ENCODE measurements at places on chromosomes 4 and X.
A peak's percentile ranks its signal among the peaks of the same experiment; 100 is the strongest.

- no peak overlapping the region for H3K4me3 ChIP-seq
- H3K27ac ChIP-seq = no peak overlapping the region
- no peaks in the 10 kb centered on the region for H3K27me3 ChIP-seq
- H3K4me1 ChIP-seq = no peaks in the 10 kb centered on the region
- H3K36me3 ChIP-seq = peaks cover 5% of the 10 kb centered on the region
These were observed 180.8 kb downstream of the RAPGEF2 start for GRCh38 chr4:159283696-159284095.

DNA sequence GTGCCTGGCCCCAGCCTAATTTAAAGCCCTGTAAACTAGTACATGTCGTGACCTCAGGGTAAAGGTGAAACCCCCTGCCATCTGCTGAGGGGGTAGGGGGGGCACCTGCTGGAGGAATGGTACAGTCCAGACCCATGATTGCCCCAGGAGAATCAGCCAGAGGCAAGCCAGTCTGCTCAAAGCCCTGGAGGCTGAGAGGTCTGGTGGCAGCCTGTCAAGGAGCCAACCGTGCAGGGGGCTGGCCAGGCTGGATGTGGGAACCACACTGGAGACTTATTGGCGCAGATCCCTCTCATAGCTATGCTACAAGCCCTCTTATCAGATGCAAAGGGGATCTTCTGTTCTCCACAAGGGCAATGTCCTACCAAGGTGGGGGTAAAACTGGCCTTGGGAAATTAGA is 31.4 kb upstream of the PJA1 start:
- H3K4me3 ChIP-seq = no peak overlapping the region
- no peaks in the 10 kb centered on the region for H3K36me3 ChIP-seq
- H3K27ac ChIP-seq = no peak overlapping the region
- no peak for DNase-seq

- peaks cover 29% of the 10 kb centered on the region for H3K4me1 ChIP-seq
- H3K4me3 ChIP-seq = peak overlapping the region; percentile 76
- no peak overlapping the region for H3K27ac ChIP-seq
- no peaks in the 10 kb centered on the region for H3K27me3 ChIP-seq
These were observed 1.2 kb downstream of the ATP11C start for GRCh38 chrX:139931646-139932072.

- no peak overlapping the region for H3K4me3 ChIP-seq
- no peak for DNase-seq
- H3K27ac ChIP-seq = no peak overlapping the region
- no peaks in the 10 kb centered on the region for H3K4me1 ChIP-seq
- H3K27me3 ChIP-seq = no peaks in the 10 kb centered on the region
- no peaks in the 10 kb centered on the region for H3K36me3 ChIP-seq
These were observed 363.4 kb downstream of the DMD start for GRCh38 chrX:32847921-32848320.

GRCh38 chr4:103085555-103086196 is 9.1 kb upstream of the SLC9B2 start:
- no peak for DNase-seq
- H3K4me1 ChIP-seq = no peaks in the 10 kb centered on the region
- no peaks in the 10 kb centered on the region for H3K27me3 ChIP-seq

GRCh38 chr4:8266508-8266907 is 3.0 kb upstream of the HTRA3 start:
- H3K4me1 ChIP-seq = peaks cover 1% of the 10 kb centered on the region
- H3K27me3 ChIP-seq = peaks cover 27% of the 10 kb centered on the region
- no peaks in the 10 kb centered on the region for H3K36me3 ChIP-seq
- no peak for DNase-seq
- H3K27ac ChIP-seq = no peak overlapping the region

GRCh38 chrX:10851809-10852208 is 231.4 kb upstream of the MID1 start:
- no peaks in the 10 kb centered on the region for H3K4me1 ChIP-seq
- no peaks in the 10 kb centered on the region for H3K27me3 ChIP-seq
- no peak overlapping the region for H3K27ac ChIP-seq
- no peaks in the 10 kb centered on the region for H3K36me3 ChIP-seq
- DNase-seq = no peak

- no peaks in the 10 kb centered on the region for H3K36me3 ChIP-seq
- peaks cover 2% of the 10 kb centered on the region for H3K27me3 ChIP-seq
- no peak overlapping the region for H3K27ac ChIP-seq
- H3K4me3 ChIP-seq = no peak overlapping the region
- no peaks in the 10 kb centered on the region for H3K4me1 ChIP-seq
- DNase-seq = no peak
These were observed 22.0 kb downstream of the GPM6A start for GRCh38 chr4:175790083-175790482.

DNA sequence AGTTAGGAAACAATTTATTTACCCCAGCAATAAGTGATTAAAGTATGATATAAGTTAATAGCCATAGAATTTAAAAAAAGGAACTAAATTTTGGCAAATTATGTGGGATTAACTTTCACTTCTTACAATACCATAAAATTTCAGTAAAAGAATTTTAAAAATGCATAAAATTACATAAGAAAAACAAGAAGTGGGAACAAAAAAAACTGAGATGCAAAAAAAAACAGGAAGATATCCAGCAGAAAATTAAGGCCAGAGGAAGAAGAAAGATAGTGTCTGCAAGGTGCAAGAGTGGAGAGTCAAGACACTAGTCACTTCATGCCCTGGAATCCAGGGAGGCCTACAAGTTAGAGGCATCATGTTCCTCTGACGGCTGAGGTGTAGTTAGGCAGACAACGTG is 184.2 kb downstream of the GASK1B start:
- H3K27ac ChIP-seq = no peak overlapping the region
- no peaks in the 10 kb centered on the region for H3K36me3 ChIP-seq
- no peaks in the 10 kb centered on the region for H3K4me1 ChIP-seq

- H3K27ac ChIP-seq = no peak overlapping the region
- no peak overlapping the region for H3K4me3 ChIP-seq
- no peaks in the 10 kb centered on the region for H3K27me3 ChIP-seq
- no peaks in the 10 kb centered on the region for H3K36me3 ChIP-seq
- no peaks in the 10 kb centered on the region for H3K4me1 ChIP-seq
These were observed 30.7 kb upstream of the RPS6KA6 start for GRCh38 chrX:84218726-84219125.

DNA sequence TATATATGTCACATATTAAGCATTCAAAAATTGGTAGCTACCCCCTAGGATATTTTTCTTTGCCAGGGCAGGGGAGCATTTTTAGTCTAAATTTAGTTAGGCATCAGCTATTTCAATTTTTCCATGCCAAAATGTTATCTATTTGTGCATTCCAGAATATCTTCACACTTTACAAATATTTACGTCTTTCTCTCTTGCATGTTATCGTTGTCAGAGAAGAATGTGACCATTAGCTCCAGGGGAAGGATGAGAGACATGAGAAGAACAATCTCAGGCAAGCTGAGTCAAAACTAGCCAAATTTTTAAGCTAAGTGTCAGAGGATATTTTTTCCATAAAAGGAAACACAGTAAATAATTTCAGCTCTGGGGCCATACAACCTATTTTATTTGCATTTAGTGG is 885.0 kb upstream of the EPHA5 start:
- no peaks in the 10 kb centered on the region for H3K4me1 ChIP-seq
- no peaks in the 10 kb centered on the region for H3K36me3 ChIP-seq
- no peak overlapping the region for H3K4me3 ChIP-seq
- H3K27me3 ChIP-seq = no peaks in the 10 kb centered on the region
- DNase-seq = no peak
- H3K27ac ChIP-seq = no peak overlapping the region

DNA sequence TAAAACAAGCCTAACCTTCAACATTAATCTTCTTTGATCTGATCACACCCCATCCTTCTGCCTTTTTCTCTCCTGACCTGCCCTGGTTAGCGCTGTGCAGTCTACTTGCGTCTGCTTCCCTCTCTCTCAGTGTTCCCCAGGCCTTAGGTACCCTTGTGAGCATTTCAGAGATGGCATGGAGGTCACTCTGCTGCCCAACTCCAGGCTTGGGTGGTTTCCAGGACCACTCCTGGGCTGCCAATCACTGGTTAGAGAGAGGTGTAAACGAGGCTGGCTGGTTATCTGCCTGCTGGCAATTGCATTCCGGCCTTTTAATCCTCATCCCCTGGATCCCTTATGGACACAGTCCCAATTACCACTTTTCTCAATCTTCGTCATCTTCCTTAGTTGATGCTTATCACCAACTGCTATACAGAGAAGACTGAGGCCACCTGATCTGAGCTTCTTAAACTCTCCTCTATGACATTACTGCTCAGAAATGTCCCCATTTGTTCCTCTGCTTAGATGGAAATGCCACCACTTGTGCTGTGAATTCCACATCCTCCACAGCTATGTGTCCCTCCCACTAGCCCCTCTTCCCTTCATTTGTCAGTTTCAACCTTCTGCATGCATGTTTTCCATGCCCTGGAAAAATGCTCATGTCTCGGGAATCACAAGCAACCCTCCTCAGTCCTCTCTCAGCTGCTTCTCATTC is 29.0 kb upstream of the BCLAF3 start:
- H3K27ac ChIP-seq = no peak overlapping the region
- peaks cover 2% of the 10 kb centered on the region for H3K27me3 ChIP-seq
- no peaks in the 10 kb centered on the region for H3K4me1 ChIP-seq
- H3K4me3 ChIP-seq = no peak overlapping the region

DNA sequence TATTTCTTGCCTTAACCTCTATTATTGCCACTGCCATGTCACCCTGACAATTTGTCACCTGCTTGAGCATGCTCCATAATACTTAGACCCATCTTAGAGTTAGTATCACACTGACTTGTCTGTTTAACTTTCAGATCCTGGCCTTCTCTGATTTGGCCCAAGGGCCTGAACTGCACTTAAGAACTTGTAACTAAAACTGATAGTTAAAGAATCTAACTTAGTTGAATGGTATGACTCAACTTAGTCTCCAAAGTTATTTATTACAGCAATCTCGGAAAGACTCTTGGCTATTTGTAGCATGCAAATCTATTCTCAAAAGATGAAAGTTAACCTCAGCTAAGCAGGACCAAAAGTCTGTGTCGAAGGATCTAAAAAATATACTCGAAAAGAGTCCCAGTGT is 72.3 kb downstream of the IGSF1 start:
- H3K27ac ChIP-seq = no peak overlapping the region
- DNase-seq = no peak
- no peaks in the 10 kb centered on the region for H3K36me3 ChIP-seq
- H3K27me3 ChIP-seq = no peaks in the 10 kb centered on the region
- H3K4me3 ChIP-seq = no peak overlapping the region

DNA sequence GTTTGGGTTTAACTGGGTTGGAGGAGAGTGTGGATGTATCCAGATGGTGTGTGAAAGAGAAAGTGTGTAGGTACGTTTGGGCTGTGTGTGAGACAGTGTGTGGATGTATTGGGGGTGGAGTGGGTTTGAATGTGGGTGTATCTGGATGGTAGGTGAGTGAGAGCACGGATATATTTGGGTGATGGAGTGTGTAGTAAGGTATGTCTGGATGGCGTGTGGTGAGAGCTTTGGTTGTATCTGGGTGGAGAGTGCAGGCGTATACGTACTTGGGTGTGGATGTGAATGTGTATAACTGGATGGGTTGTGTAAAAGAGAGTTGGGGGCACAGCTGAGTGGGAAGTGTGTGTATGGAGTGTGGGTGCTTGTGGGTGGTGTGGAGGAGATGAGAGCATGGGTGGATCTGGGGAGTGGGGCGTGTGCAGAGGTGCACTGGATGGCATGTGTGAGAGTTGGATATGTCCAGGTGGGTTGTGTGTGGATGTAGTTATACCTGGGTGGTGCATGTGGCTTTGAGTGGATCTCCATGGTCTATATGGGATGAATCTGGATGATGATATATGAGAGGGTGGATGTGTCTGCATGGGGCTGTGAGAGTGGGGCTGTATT is 6.8 kb downstream of the GPR173 start:
- H3K4me3 ChIP-seq = no peak overlapping the region
- no peak for DNase-seq
- H3K36me3 ChIP-seq = no peaks in the 10 kb centered on the region
- H3K4me1 ChIP-seq = peaks cover 4% of the 10 kb centered on the region
- no peak overlapping the region for H3K27ac ChIP-seq

DNA sequence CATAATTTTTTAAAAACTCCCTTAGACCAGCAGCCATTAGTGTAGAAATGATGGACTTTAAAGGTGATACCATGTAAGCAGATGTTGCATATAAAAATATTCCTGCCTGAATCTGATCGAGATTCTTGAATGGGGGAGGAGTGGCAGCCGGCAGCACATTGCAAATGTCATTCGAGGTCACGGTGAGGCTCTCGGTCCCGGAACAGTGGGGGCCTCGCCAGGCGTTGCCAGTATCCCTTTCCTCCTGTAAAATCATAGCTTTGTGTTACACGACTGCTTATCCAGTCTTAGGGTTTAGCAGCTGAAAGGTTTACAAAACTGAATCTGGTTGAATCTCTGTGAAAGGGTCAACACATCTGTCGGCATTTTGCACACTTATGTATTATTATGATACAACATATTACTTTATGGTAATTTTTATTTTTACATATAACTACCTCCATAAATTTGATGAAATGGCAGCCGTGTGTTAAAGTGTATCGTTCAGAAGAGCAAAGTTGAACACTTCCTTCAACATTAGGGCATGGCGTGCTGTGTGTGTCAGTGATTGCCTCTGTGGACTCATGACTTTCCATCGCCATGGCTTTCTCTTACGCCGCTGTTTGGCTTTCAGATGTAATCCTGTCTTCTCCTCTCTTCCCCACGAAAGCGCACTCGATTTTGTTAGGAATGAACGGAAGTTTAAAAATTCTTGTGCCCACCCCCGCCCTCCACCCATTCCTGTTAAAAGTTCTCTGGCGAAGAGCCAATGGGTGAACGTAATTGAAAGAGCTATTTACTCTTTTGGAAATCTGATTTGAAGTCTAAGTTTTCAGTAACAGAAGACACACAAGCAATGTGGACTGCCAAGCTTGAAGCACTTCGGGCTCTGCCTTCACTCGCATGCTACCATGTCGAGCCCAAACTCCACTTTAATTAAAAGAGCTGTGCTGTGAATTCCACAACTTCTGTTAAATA is 114.8 kb downstream of the STOX2 start:
- H3K36me3 ChIP-seq = no peaks in the 10 kb centered on the region
- H3K27me3 ChIP-seq = peaks cover 4% of the 10 kb centered on the region
- no peak overlapping the region for H3K4me3 ChIP-seq
- H3K27ac ChIP-seq = no peak overlapping the region
- H3K4me1 ChIP-seq = no peaks in the 10 kb centered on the region

GRCh38 chr4:188821500-188821899 is 682.3 kb downstream of the TRIML1 start:
- H3K36me3 ChIP-seq = no peaks in the 10 kb centered on the region
- no peaks in the 10 kb centered on the region for H3K4me1 ChIP-seq
- no peaks in the 10 kb centered on the region for H3K27me3 ChIP-seq
